ENCODE measurements at places on chromosomes 2 and 18.

DNA sequence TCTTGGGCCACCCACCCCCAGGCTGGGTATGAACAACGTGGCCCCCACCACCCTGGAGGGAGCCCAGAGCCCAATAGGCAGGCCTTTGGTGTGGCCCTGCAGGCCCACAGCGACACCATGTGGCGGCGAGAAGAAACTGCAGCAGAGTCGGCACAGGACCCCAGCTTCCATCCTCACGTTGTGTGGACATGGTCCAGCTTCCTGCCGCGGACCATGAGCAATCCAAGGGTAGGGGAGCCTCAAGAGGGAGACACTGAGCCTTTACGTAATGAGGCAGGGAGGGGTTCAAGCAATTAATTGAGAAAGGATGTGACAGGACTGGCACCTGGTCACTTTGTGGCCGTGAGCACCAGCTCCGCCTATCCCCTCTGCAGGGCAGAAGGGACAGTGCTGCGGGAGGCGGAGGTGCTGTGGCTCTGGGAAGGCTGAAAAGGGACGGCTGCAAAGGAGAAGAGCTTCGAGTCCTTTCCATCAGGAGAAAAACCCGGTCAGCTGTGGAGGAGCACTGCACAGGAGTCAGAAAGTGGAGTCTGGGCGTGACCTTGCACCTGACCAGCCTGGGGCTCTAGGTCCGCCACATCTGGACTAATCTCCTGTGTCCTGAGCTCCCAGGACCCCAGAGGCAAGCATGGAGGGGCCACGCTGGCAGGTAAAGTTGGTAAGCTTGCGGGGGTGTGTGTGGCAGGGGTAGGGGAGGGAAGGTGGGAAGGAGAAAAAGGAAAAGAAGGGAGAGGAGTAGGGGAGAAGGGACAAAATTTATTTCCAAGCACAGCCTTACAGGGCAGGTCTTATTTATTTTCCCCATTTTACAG lies 44.9 kb downstream of the TMEM37 start:
- peak; percentile 80 for DNase-seq

- no peak for DNase-seq
Measured at GRCh38 chr2:129024796-129025195, 706.1 kb upstream of the HS6ST1 start.

- no peak for DNase-seq
Measured at GRCh38 chr2:115299199-115299598, 856.8 kb downstream of the DPP10 start.

GRCh38 chr2:236946871-236947270 lies 138.8 kb upstream of the COPS8 start:
- DNase-seq, result no peak

GRCh38 chr2:215754546-215754945 lies 258.8 kb downstream of the MREG start:
- no peak for DNase-seq

DNA sequence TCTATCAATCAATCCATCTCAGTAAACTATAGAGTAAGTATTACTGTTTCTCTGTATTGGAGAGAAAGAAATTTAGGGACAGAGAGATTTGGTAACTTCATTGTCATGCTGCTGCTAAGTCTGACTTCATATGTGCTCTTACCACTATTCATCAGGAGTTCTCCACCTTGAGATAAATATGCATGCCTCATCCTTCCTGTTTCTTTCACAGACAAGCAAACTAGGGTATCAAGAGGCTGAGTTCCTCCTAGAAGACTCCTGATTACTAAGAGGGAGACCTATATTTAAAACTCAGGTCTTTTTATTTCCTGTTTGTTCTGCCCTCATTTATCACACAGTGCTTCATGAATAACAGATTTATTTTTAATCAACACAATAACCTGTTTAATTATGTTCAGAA lies 34.1 kb downstream of the RIT2 start:
- no peak for DNase-seq

DNA sequence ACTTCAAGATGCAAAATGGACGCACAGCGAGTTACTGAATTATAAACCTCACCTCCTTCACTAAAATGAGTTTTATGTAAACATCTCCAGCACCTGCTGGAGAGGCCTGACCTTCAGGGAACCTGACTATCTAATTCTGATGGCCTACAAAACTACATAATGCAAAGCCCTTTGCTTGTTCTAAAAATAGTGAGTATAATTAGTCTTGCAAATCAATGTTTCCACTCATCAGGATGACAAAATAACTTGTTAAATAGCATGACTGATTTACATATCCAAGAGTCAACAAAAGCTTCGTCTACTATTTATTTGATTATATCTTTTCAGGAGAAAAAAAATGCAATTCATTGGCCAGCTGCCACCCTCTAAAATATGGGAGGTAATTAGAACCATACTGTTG lies 326.3 kb upstream of the MC4R start:
- DNase-seq, result no peak

- DNase-seq, result no peak
Measured at GRCh38 chr2:21198637-21199036, 74.9 kb downstream of the TDRD15 start.

DNA sequence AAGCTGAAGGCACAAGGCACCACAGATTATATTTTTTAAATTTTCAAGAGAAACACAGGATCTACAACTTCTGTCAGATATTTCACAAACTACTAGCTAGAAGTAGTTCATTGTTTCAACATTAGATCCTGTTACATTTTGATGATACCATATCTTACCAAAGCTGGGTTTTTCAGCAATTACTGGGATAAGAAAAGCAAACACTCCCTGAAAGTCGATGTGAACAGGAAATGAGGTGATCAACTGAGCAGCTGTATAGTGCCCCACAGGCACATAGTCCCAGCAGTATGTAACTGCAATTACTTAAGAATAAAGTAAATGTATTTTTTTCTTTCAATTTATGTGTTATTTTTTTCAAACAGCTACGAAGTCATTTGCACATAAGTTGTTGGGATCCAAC lies 103.5 kb downstream of the DNER start:
- DNase-seq, result no peak

DNA sequence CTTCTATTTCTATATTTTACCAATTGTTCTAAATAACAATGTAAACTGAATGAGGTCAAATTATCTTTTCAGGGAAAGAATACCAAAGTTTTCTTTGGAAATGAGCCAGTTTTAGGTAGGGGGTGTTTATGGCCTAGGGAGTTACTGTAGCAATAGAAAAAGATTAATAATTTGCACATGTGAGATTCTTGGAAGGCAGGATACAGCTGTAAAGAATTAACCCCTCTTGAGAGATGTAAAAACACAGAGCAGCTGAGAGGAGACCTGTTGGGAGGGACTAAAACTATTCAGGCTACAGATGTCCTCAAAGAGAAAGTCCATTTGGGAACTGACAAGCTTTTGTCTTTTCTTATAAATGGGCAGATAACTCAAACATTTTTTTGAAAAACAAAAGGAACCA lies 182.2 kb downstream of the FIGN start:
- DNase-seq, result no peak

DNA sequence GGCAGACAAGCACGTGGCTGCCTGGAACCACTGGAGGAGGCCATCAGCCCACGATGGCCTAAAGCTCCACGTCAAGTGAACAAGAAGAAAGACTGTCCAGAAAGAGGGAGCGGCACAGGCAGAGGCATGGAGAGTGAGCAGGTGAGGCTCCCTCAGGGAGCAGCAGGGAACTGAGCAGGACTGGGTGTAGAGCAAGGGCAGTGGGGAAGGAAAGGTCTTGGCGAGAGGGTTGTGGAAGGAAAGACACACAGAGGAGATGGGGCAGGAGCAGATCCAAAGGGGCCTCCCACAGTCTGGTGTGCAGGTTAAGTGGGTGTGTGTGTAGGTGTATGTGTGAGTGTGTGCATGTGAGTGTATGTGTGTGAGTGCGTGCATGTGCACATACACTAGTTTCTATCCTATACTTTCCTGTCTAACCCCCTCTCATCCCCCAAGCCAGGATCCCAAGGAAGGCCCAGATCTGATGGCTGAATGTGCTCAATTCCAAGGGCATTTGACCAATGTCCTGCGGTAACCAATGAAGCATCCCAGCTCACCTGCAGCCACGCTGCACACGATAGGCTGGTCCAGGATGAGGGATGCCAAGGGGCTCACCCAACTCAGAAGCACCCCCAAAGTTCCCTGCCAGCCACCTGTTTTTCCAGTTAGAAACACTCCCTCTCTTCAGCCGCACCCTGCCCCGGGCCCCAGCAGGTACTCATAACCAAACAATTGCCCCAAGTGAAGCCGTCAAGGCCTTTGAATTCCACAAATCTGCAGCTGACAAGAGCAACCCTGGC lies 262.5 kb upstream of the RAB6C start:
- peak; percentile 55 for DNase-seq

GRCh38 chr2:1743396-1744150 lies 742 bp downstream of the PXDN start:
- DNase-seq, result peak; percentile 75

DNA sequence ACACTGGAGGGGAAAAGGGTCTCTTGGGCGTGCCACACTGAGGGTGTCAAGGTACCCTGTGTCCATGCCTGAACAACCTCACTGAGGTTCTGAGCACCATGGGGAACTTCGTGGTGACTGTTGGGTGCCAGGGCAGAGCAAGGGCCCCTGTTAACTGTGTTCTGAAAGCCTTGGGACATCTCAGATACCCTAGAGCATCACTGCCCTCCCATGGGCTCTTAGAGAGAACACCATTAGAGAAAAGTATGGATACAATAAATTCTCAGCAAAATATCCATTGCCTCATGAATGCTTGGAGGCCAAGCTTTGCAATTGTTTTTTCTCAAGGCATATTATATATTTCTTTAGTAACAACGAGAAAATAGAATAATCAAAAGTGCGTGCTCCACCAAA lies 488.5 kb upstream of the NRP2 start:
- DNase-seq, result no peak

GRCh38 chr2:85420536-85421259 lies 2.2 kb downstream of the SH2D6 start:
- peak; percentile 95 for DNase-seq

GRCh38 chr2:237689336-237690131 lies 62.1 kb downstream of the LRRFIP1 start:
- peak; percentile 89 for DNase-seq

DNA sequence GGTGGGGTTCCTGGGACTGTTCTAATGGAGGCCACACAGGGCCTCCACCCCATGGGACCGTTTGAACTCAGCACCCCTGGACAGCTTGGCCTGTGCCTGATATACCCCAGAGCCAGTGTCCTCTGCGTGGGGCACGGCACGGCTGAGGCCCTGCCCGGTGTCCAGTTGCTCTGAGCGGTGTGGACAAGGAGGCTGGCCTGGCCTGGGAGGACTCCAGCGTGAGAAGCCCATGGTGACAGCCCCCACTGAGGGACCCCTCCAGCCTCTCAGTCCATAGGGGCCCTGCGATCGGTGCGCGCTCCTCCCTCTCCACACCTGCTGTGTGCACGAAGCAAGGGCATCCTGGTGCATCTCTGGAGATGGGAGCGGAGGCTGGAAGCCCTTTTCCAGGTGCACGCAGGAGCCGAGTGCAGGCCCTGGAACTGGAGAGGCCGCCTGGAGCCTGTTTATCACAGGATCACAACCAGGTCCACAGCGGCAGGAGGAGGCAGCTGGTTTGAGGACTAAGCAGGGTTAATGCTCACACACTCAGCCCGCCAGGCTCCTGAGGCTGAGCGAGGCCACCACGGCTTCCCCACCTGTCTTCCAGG lies 120.2 kb downstream of the PTGR3 start:
- DNase-seq, result peak; percentile 62

GRCh38 chr18:26765498-26765897 lies 100.0 kb downstream of the AQP4 start:
- no peak for DNase-seq

- DNase-seq, result no peak
Measured at GRCh38 chr18:32267463-32267862, 77.6 kb downstream of the MEP1B start.

GRCh38 chr2:227462462-227462951 lies 9.4 kb upstream of the AGFG1 start:
- no peak for DNase-seq

DNA sequence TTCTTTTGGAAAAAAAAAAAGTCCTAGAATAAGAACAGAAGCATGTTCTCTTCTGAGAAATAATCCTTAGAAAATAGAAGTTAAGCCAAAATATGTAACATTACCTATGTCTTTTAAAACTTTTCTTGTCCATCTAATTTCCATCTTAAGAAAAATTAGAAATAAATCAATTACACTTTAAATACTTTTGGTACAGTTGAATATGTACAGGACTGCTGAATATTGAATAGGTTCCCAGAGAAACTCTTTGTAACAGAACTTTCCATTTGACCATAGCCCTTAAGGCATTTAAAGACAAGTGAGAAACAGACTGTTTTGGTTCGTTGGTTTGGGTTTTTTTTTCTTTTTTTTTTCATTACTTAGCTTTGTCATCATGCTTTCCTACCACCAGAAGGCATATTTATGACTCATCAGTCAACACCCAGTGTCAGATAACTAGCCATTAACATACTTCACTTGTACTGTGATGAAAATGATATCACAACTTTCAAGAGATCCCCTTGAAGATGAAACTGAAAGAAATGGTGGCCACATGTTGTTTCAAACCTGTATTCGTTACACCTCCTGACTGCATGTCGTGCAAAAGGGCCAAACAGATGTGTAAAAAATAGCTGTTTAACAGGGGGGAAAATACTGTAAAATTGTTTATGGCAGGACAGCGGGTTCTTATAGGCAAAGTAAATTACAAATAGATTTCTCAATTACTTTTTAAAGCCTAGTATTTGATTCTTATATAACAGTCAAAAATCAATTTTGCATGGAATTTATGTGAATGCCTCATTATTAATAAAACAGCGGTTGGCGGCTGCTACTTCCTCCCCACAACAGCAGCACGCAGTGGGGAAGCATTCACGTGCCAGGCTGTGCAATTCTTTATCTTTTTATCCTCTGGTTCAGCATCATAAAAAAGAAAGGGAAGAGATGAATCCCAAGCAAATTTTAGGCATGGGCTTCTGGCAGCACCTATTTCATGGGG lies 280.7 kb upstream of the HNRNPA3 start:
- DNase-seq, result no peak

GRCh38 chr2:156483741-156484173 lies 47.6 kb downstream of the GPD2 start:
- DNase-seq, result no peak

- no peak for DNase-seq
Measured at GRCh38 chr2:11482473-11483035, 16.6 kb upstream of the E2F6 start.

DNA sequence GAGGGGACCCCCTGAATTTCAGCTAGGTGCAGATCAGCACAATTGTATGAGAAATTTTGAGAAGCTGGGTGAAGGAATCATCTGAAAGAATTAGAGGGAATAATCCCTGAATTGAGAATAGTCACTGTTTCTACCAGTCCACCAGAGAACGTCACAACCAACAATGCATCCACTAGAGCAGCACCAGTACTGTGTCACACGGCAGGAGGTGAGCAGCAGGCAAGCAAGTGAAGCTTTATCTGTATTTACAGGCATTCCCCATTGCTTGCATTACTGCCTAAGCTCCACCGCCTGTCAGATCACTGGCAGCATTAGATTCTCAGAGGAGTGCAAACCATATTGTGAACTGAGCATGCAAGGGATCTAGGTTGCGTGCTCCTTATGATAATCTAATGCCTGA lies 40.7 kb downstream of the GDF7 start:
- no peak for DNase-seq

- DNase-seq, result no peak
Measured at GRCh38 chr2:60746318-60746717, 9.8 kb upstream of the PAPOLG start.

- no peak for DNase-seq
Measured at GRCh38 chr2:197453914-197454398, 604 bp downstream of the COQ10B start.
